AG04449 (cell line): ENCODE measurements at places on chromosomes 7 and 10.

- no peak for DNase-seq
Measured at GRCh38 chr7:155861480-155861868, 49.2 kb upstream of the SHH start.

GRCh38 chr7:134866617-134867016 is 87.2 kb downstream of the CALD1 start:
- no peak for DNase-seq

- DNase-seq, result no peak
Measured at GRCh38 chr10:104429846-104430245, 76.2 kb downstream of the CFAP58 start.

DNA sequence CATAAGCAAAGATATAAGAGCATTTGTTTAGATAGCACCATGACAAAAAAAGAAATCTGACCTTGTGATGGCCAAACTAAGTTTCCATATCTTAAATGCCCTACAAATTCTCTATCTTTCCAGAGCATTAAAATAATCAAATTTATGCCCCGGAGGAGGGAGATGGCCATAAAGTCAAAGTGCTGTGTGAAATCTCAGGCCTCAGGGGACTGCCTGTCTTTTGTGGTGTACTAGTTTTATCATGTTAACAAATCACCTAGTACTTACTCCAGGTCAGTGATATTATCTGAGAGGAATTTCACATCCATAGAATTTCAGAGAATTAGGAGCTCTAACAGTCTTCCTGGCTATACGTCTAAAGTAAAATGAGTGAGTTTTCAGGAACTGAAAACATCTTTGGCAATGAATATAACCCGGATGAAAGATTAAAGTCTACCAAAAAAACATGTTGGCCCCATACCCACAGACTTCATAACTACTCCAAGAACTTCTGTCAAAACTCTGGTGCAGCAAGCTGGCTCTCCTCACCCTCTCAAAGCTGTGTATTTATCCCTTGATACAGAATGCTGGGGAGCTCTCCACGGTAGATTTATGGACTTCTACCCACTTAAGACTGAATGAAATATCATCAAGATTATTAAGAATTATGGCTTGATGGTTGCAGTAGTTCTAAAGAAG is 682.8 kb downstream of the SORCS1 start:
- DNase-seq, result no peak

GRCh38 chr7:1946025-1946772 is 276.1 kb downstream of the ELFN1 start:
- no peak for DNase-seq

GRCh38 chr7:95395755-95396135 is 430 bp downstream of the PON3 start:
- DNase-seq, result no peak

DNA sequence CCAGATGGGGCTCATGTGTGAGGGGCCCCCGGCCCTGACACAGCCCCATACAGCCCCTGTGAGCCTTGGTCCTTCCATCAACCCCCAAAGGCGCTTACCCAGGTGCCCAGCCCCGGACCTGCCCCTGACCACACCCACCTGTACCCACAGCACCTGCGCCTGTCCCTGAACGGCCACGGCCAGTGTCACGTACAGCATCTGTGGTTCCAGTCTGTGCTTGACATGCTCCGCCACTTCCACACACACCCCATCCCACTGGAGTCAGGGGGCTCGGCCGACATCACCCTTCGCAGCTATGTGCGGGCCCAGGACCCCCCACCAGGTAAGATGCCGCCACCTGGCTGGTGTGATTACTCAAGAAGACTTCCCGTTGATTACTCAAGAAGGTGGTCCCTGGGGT is 33.5 kb downstream of the SH2B2 start:
- DNase-seq, result no peak
